ENCODE measurements at places on chromosomes 2 and 18. TPM values are rescaled to one million over a fixed set of nuclear protein-coding genes. Genes with fewer than 3 reads are reported as not detected.

FAM228A gene
- not detected for total RNA-seq

ANKRD30B gene
- total RNA-seq = not detected

NT5DC4 gene
- not detected for total RNA-seq

TNFAIP6 gene
- total RNA-seq = not detected

IL1RL2 gene
- total RNA-seq = not detected

GREB1 gene
- 1.5 TPM for total RNA-seq

PLB1 gene
- total RNA-seq = 0.25 TPM

TUBA4A gene
- 226 TPM for total RNA-seq

ASAP2 gene
- not detected for total RNA-seq

AMER3 gene
- total RNA-seq = not detected

TRABD2A gene
- total RNA-seq = 56.3 TPM

ANKRD29 gene
- total RNA-seq = not detected

SERPINB13 gene
- total RNA-seq = not detected

GRCh38 chr18:22094358-22094734 lies 75.0 kb upstream of the GATA6 start:
- no peaks in the 10 kb centered on the region for H3K27me3 ChIP-seq
- H3K4me1 ChIP-seq = no peaks in the 10 kb centered on the region
- no peak overlapping the region for H3K27ac ChIP-seq
- no peak overlapping the region for H3K4me3 ChIP-seq
- DNase-seq = no peak

- H3K27me3 ChIP-seq = no peaks in the 10 kb centered on the region
- no peaks in the 10 kb centered on the region for H3K36me3 ChIP-seq
- DNase-seq = no peak
- H3K27ac ChIP-seq = no peak overlapping the region
Observed at GRCh38 chr18:68548904-68549870, 165.7 kb downstream of the TMX3 start.

GRCh38 chr2:3626812-3627499 lies 31.0 kb upstream of the ALLC start:
- no peak overlapping the region for H3K4me3 ChIP-seq
- H3K27me3 ChIP-seq = peaks cover 3% of the 10 kb centered on the region
- H3K36me3 ChIP-seq = no peaks in the 10 kb centered on the region
- no peak for DNase-seq
- H3K27ac ChIP-seq = no peak overlapping the region

- H3K27me3 ChIP-seq = peaks cover 6% of the 10 kb centered on the region
- no peaks in the 10 kb centered on the region for H3K36me3 ChIP-seq
- H3K27ac ChIP-seq = no peak overlapping the region
- H3K4me3 ChIP-seq = no peak overlapping the region
Observed at GRCh38 chr18:2237706-2238105, 333.6 kb downstream of the METTL4 start.

GRCh38 chr2:233407771-233408181 lies 53.5 kb downstream of the DGKD start:
- H3K27ac ChIP-seq = peak overlapping the region; percentile 42
- peaks cover 56% of the 10 kb centered on the region for H3K4me1 ChIP-seq
- peaks cover 53% of the 10 kb centered on the region for H3K36me3 ChIP-seq
- H3K4me3 ChIP-seq = no peak overlapping the region

- no peak overlapping the region for H3K4me3 ChIP-seq
- peak overlapping the region; percentile 72 for H3K27ac ChIP-seq
- peaks cover 42% of the 10 kb centered on the region for H3K4me1 ChIP-seq
- H3K36me3 ChIP-seq = peaks cover 18% of the 10 kb centered on the region
- peaks cover 3% of the 10 kb centered on the region for H3K27me3 ChIP-seq
- DNase-seq = no peak
Observed at GRCh38 chr18:23208600-23208999, 73.3 kb downstream of the CABLES1 start.

GRCh38 chr18:32469190-32469651 lies 1.5 kb downstream of the GAREM1 start:
- peaks cover 18% of the 10 kb centered on the region for H3K4me1 ChIP-seq
- H3K4me3 ChIP-seq = peak overlapping the region; percentile 48
- no peak overlapping the region for H3K27ac ChIP-seq
- H3K27me3 ChIP-seq = peaks cover 55% of the 10 kb centered on the region
- DNase-seq = peak; percentile 4

DNA sequence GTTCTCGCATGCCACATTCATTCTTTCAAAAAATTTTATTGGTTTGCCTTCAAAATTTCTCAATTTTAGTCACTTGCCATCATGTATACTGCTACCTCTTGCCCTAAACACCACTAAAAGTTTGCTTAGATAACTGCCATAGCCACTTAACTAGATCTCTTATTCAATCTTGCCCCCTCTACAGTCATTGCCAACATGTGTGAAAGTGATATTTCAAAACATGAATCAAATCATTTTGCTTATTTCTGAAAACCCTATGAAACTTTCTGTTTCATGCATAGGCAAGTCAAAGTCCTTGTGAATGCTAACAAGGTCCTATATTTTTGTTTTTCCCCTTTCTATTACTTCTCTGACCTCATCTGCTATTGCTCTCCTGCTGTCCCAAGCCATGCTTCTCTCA lies 397.1 kb downstream of the KCNJ3 start:
- no peaks in the 10 kb centered on the region for H3K36me3 ChIP-seq
- H3K4me1 ChIP-seq = no peaks in the 10 kb centered on the region
- no peaks in the 10 kb centered on the region for H3K27me3 ChIP-seq

- no peak overlapping the region for H3K4me3 ChIP-seq
- H3K27me3 ChIP-seq = no peaks in the 10 kb centered on the region
- H3K36me3 ChIP-seq = peaks cover 7% of the 10 kb centered on the region
- DNase-seq = no peak
Observed at GRCh38 chr2:23803264-23803964, 123.5 kb downstream of the ATAD2B start.

- H3K36me3 ChIP-seq = peaks cover 19% of the 10 kb centered on the region
- DNase-seq = no peak
- peaks cover 34% of the 10 kb centered on the region for H3K4me1 ChIP-seq
- H3K27me3 ChIP-seq = no peaks in the 10 kb centered on the region
Observed at GRCh38 chr2:46557788-46558187, 78.4 kb downstream of the TMEM247 start.

GRCh38 chr2:10978090-10978670 lies 66.4 kb downstream of the KCNF1 start:
- H3K36me3 ChIP-seq = no peaks in the 10 kb centered on the region
- peaks cover 4% of the 10 kb centered on the region for H3K4me1 ChIP-seq
- H3K27ac ChIP-seq = no peak overlapping the region
- no peak overlapping the region for H3K4me3 ChIP-seq
- peaks cover 14% of the 10 kb centered on the region for H3K27me3 ChIP-seq

DNA sequence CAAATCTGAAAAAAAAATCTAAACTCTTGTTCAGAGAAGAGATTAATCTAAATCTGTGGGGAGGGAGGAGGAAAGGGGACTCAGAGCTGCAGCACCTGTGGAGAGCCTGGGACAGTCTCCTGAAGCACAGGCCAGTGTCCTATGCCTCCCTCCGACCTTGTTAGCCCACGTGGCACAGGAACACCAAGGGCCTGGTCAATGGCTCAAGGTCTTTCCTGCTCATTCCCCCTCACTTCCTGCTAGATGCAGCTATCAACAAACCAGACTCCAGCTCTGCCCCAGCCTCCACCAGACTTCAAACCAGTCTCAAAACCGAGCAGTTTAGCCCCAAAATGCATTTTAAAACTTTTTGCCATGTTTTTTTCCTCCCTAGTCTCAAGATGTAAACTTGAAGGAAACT lies 20.1 kb upstream of the SULT1C3 start:
- H3K36me3 ChIP-seq = peaks cover 2% of the 10 kb centered on the region
- DNase-seq = no peak
- H3K27me3 ChIP-seq = no peaks in the 10 kb centered on the region
- no peak overlapping the region for H3K27ac ChIP-seq
- no peaks in the 10 kb centered on the region for H3K4me1 ChIP-seq
- H3K4me3 ChIP-seq = no peak overlapping the region

DNA sequence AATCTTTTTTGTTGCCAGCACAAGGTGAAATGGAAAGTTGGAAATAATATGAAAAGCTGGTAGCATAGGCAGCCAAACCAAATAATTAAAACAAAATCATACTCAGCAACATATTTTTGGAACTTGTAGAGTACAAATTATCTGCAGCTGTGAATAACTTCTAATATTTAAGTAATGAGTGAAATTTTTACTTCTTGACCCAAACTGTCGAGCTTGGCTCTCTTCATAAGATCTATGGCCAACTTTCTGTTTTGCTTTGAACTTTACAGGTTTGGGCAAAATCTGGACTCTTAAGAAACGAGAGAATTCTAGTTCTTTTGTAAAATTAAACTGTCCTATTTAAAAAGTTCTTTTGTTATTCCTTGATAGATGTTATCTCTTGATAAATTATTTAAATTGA lies 25.6 kb upstream of the CCDC102B start:
- no peak overlapping the region for H3K27ac ChIP-seq
- no peaks in the 10 kb centered on the region for H3K36me3 ChIP-seq
- no peak for DNase-seq
- H3K27me3 ChIP-seq = no peaks in the 10 kb centered on the region
- H3K4me1 ChIP-seq = no peaks in the 10 kb centered on the region
- no peak overlapping the region for H3K4me3 ChIP-seq

- no peak overlapping the region for H3K4me3 ChIP-seq
- peak overlapping the region; percentile 57 for H3K27ac ChIP-seq
- DNase-seq = peak; percentile 62
- peaks cover 14% of the 10 kb centered on the region for H3K4me1 ChIP-seq
- H3K36me3 ChIP-seq = peaks cover 56% of the 10 kb centered on the region
Observed at GRCh38 chr2:54657664-54658083, 65.8 kb upstream of the EML6 start.

GRCh38 chr2:121346407-121346806 lies 61.4 kb upstream of the TFCP2L1 start:
- H3K27ac ChIP-seq = no peak overlapping the region
- no peak overlapping the region for H3K4me3 ChIP-seq
- H3K4me1 ChIP-seq = no peaks in the 10 kb centered on the region
- peaks cover 27% of the 10 kb centered on the region for H3K36me3 ChIP-seq
- no peak for DNase-seq

- no peak overlapping the region for H3K27ac ChIP-seq
- no peaks in the 10 kb centered on the region for H3K36me3 ChIP-seq
- H3K4me1 ChIP-seq = peaks cover 22% of the 10 kb centered on the region
- H3K4me3 ChIP-seq = peak overlapping the region; percentile 50
- DNase-seq = peak; percentile 60
Observed at GRCh38 chr2:131034122-131035051, 58.9 kb downstream of the FAM168B start.

DNA sequence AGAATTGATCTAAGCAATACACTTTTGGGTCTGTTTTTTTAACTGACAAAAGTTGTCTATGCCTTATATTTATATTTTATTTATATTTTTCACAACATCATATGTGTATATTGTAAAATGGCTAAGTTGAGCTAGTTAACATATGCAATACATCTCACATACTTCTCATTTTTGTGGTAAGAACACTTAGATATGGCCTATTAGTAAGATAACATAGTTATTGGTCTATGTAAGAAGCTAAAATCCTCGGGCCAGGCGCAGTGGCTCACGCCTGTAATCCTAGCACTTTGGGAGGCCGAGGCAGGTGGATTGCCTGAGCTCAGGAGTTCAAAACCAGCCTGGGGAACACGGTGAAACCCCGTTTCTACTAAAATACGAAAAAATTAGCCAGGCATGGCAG lies 275.6 kb upstream of the ID2 start:
- H3K4me3 ChIP-seq = no peak overlapping the region
- H3K36me3 ChIP-seq = no peaks in the 10 kb centered on the region
- H3K27me3 ChIP-seq = peaks cover 1% of the 10 kb centered on the region
- DNase-seq = no peak
- no peak overlapping the region for H3K27ac ChIP-seq
- H3K4me1 ChIP-seq = peaks cover 22% of the 10 kb centered on the region

DNA sequence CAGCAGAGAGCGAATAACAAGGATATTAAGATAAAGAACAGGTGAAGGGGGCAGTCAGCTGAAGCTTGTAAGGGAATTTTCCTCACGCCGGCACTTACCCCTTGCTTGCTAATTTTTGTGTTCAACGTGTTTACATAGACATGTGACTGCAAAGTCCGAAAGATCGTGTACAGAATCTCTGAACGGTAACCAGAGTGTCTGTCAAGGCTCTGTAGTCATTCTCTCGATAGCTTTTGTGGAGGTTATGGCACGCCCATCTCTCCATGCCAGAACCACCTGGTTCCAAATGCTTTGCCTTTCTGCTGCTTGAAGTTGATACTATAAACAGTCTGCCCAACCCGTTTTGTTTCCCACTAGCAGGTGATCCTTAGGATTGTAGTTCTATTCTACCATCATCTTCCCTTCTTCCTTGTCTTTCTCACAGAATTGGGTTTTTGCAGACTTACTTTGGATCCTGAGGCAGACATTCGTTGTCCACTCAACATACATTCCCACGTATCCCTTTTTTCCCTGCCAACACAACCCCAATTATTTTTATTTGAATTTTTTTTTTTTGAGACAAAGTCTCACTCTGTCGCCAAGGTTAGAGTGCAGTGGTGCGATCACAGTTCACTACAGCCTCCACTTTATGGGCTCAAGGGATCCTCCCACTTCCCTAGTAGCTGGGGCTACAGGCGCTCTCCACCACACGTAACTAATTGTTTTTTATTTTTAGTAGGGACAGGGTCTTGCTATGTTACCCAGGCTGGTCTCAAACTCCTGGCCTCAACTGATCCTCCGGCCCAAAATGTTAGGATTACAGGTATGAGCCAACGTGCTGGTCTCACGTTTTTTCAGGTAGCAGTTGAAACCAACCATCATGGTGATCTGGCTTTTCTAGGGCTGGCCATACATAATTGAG lies 1.3 kb upstream of the USP34 start:
- H3K27ac ChIP-seq = peak overlapping the region; percentile 92
- DNase-seq = peak; percentile 34
- H3K4me1 ChIP-seq = peaks cover 25% of the 10 kb centered on the region
- H3K4me3 ChIP-seq = peak overlapping the region; percentile 80
- H3K36me3 ChIP-seq = peaks cover 26% of the 10 kb centered on the region

DNA sequence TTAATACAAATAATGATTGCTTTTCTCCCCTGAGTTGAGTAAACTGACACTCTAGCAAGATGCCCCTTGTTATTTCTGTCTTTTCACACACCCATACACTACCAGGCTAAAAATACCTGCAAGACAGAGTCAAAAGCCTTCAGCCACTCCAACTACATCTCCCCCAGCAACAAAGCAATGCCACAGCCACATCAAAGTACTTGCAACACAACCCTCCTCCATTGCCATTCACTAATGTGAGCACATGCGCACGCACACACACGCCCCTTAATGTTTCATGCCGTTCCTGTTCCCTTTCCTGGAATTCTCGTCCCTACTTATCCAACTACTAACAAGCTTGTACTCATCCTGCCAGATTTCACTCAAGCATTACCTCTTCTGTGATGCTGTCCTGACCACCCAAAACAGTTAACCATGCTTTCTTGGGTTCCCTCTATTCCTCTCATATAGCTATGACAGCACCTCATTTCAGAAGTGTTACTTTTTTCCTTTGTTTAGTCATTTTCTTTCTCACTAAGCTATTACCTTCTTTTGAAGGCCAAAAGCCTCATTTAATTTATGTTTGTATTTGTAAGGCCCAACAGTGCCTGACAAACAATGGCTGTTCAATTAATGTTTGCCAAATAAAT lies 29.6 kb downstream of the SLC25A12 start:
- H3K4me1 ChIP-seq = peaks cover 5% of the 10 kb centered on the region
- H3K27me3 ChIP-seq = no peaks in the 10 kb centered on the region
- H3K4me3 ChIP-seq = no peak overlapping the region
- H3K27ac ChIP-seq = peak overlapping the region; percentile 8
- DNase-seq = peak; percentile 33
